Activated CD4-positive, alpha-beta T cell treated with anti-CD3 and anti-CD28 coated beads, Interleukin-2, amount 50 U/mL, for 24 hours (primary cell): ENCODE measurements at places on chromosomes 1 and 21.

GRCh38 chr1:156627313-156627880, 8.2 kb downstream of the HAPLN2 start:
- DNase-seq = no peak

- DNase-seq = no peak
Observed at GRCh38 chr1:42328916-42329496, 6.0 kb downstream of the FOXJ3 start.

GRCh38 chr1:53359934-53360276, 32.0 kb upstream of the LRP8 start:
- DNase-seq = no peak

- no peak for DNase-seq
Observed at GRCh38 chr1:39238476-39238875, 34.0 kb downstream of the MACF1 start.

DNA sequence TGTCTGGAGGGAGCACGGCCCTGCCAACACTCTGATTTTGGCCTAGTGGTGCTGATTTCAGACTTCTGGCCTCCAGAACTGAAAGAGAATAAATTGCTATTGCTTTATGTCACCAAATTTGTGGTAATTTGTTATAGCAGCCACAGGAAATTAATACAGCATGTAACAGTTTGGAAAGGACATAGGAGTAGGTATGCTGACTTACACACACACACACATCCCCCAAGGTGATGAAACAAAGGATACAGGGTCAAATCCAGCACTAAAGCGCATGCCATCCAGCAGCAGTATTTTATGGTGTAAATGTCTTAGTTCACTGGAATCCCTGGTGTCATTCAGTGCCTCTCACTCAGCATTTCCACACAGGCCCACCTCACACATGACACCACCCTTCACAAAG, 72.2 kb upstream of the MAN1A2 start:
- DNase-seq = no peak

DNA sequence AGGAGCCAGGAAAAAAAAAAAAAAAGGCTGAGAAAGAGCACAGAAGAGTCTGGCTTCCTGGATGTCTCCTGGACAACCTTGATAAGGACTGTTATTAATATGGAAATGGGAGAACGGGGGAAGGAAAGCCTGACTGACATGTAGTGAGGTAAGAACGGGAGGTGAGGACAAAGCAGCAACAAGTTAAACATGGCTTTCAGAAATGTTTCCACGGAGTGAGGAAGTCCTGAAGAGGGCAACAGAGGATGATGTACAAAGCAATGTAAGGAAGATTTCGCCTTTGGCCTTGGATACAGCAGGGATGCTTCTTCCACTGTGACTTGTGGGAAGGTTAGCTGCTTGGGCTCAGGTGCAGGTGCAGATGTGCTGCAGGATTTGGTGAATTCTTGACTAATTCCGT, 11.9 kb upstream of the NIBAN1 start:
- no peak for DNase-seq

DNA sequence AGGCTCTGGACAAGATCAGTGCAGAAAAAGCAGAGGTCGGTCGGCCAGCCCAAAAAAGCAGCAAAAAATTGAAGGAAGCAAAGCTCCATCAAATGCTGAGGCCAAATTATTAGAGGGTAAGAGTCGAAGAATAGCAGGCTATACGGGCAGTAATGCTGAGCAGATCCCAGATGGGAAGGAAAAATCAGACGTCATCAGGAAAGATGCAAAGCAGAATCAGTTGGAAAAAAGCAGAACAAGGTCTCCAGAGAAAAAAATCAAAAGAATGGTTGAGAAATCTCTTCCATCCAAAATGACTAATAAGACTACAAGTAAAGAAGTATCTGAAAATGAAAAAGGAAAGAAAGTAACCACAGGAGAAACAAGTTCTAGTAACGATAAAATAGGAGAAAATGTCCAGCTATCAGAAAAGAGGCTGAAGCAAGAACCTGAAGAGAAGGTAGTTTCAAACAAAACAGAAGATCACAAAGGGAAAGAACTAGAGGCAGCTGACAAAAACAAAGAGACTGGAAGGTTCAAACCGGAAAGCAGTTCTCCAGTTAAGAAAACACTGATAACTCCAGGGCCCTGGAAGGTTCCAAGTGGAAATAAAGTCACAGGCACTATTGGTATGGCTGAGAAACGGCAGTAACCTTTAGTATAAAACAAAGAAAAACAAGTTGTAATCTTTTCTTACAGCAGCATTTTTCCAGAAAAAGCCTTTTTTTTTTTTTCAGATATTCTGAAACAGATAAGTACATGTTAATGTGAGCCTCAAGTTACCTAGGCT, 75.7 kb downstream of the PHTF1 start:
- DNase-seq = no peak

DNA sequence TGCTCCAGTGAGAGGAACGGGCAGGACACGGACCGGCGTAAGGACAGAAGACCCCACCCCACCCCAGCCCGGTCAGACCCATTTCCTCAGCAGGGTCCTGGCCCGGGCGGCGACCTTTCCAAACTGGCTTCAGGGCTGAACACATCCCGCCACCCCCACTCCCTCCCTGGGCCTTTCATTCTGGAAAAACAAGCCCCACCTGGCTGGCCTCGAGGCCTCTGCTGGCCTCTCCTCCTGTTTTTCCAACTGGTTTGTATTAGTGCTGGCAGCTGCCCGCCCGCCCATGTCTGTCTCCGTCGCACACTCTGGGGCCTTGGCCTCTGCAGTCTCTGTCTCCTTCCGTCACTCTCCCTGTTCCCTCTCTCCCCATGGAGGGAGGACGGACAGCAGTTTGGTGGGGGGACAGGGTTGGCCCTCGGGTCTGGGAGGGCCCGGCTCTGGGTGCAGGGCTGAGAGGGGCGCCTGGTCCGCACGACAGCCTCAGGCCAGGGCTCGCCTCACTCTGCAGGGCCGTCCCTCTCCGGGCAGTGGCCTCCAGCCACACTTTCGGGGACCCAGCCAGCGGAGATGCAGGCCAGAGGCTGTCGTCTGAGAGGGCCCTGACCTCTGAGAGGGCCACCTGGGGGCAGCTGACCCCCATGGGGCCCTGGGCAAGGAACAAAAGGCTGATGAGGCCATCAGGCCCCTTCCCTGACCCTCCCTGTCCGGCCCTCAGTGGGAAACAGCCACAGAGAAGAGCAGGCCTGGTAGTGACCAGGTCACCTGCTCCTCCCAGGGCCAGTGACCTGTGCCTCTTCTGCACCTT, 1.5 kb upstream of the MXRA8 start:
- no peak for DNase-seq

- no peak for DNase-seq
Observed at GRCh38 chr21:31201548-31201947, 142.5 kb downstream of the TIAM1 start.

- no peak for DNase-seq
Observed at GRCh38 chr1:169849346-169850022, 44.2 kb downstream of the SCYL3 start.

GRCh38 chr1:89942825-89943658, 51.9 kb upstream of the ZNF326 start:
- DNase-seq = no peak

GRCh38 chr1:231990388-231990787, 363.8 kb downstream of the DISC1 start:
- DNase-seq = no peak

DNA sequence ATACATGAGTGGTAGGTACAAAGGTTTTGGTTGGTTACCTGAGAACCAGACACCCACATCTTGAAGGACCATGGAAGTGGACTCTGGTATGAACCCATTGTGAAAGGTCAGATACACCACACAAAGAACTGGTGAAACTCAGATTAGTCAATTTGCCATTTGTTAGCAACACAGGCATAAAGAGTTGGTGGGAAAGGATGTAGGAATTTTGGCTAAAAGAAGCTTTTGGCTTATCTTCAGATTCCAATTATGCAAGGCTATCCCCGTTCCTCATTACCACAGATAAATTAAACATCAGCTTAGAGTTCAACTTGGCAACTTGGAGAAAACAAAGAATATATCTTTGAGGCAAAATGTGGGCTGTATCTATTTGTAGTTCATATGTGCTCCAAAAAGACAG, 87.0 kb upstream of the IRF2BP2 start:
- DNase-seq = no peak

- DNase-seq = no peak
Observed at GRCh38 chr1:11527541-11528452, 48.8 kb downstream of the DISP3 start.

DNA sequence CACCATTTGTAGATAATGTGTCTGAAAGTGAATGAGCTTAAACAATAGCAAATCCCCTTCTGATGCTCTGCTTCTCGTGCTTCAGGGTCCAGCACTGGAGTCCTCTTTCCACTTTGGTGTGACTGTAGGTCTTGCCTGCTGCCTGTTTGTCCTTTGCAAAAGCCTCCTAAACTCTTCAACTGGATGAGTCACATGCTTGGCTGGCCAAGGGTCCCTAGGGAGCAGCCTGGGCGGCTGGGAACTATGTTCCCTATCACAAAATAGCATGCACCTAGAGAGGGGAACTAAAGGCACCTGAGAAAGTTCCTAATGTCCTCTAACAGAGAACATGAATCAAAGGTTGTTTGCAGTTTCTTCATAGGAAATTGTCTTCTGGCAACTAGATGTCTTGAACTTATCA, 607.2 kb upstream of the PLXNA2 start:
- DNase-seq = no peak

DNA sequence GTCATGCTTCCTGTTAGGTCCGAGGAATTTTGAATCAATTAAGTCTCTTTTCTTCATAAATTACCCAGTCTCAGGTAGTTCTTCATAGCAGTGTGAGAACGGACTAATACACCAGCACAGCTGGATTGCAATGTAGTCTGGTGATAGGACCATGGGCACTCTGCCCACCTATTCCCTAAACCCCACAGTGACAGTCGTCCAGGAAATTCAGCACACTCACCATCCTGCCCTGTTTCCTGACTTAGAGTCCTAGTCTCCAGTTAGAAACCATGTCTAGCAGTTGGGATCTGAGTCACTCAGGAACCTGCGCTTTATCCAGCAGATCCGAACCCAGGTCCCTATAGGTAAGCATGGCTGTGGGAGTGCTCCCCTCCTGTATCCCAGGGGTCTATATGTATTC, 149.3 kb upstream of the TNR start:
- DNase-seq = no peak

DNA sequence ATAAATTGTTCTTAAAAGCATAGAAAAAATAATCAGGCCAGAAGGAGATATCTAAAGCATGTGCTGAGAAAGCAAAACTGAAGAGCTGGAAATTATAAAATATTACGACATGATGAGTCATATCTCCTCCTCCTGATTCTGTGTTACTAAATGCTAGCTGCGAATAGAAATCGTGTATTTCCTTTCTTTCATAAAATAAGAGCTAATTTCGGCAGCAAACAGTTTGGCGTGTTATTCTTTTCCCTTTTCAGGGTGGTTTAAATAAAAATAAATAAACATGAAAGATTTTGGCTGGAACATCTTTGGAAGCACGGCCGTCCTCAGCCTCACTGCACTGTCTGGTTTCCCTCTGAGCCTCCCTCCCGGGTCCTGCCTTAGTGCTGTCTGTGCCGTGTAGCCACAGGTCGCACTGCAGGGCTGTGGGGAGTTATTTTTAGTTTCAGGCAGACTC, 56.0 kb downstream of the ADARB1 start:
- DNase-seq = no peak

DNA sequence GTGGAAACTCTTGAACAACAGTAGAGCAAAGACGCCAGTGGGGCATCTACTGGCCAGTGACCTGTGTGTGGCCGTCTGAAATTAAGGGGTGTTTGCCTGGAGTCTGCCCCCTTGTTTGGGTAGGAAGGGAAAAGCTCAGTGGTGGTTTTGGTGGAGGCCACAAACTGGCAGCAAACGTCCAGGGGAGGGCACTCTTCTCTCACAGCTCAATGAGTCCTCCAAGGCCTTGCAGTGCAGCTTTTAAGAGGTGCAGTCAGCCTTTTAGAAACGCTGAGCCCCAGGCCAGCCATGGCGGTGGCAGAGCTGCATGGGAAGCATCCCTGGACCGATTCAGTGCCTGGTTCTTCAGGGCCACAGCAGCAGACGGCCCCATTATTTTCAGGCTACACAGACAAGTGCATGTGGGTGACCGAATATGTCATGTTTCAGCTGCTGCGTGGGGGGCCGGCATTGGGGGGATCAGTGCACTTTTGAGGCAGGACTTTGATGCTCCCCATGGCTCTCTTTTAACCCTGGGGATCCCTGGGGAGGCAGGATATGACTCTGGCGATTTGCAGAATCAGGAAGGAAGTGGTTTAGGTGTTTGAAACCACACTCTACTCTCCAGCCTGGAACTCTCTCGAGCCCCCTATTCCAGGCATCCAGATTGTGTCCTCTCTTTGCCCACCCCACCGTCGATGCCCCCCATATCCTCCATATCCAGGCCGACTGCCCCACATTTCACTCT, 414.0 kb downstream of the PRDM2 start:
- no peak for DNase-seq

DNA sequence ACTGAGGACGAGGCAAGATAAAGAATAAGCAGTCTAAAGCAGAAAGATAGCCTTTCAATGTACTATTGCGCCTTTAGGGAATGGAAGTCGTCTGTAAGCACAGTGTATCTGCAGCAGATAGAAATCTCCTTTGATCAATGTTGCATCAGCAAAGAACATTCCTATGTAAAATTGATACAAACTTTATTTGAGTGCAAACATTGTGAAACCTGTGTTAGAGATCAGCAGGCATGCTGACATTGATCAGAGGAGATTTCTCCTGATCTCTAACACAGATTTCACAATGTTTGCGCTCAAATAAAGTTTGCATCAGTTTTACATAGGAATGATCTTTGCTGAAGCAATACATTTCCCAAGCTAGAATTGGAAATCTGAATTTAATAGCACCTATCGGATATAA, 1446.8 kb downstream of the MRPL39 start:
- no peak for DNase-seq

- DNase-seq = no peak
Observed at GRCh38 chr1:168583571-168583970, 7.2 kb downstream of the XCL1 start.

GRCh38 chr1:107807405-107807804, 157.6 kb downstream of the VAV3 start:
- no peak for DNase-seq

DNA sequence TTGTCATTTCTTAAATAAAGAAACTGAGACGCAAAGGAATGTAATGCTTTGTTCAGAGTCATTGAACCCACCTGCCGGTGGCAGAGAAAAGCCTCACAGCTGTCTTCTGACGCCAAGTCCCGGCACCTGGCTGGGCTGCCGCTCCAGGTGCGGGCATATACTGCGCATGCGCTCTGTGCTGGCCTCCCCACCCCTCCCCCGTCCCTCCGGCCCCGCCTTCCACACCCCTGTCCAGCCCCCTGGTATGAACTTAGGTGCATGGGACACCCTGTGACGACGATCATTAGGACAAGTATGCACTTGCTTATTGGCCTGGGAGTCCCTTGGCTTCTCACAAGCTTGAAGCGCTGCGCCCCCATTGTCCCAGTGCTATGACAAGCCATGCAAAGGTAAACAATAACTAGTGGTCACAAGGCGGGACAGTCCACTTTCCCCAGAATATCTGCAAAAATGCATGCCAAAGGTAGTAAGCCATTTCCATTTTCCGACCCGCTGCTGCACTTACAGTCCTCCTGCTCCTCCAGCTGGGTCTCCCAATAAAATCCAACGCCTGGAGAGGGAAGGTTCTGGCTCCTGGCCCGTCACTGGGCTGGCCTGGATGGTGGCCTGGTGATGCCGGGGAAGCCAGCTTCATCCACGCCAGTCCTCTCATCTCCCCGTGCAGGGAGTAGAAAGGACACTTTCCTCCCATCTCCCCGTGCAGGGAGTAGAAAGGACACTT, 100.4 kb downstream of the PSMG1 start:
- no peak for DNase-seq

GRCh38 chr1:151047925-151048644, 534 bp downstream of the C1orf56 start:
- DNase-seq = no peak

GRCh38 chr21:38993561-38993960, 187.8 kb downstream of the ETS2 start:
- no peak for DNase-seq

GRCh38 chr1:245188403-245188802, 33.6 kb downstream of the KIF26B start:
- DNase-seq = no peak
